Mucosa of descending colon (tissue), 3 donors: ENCODE measurements at places on chromosomes 5 and 9. TPM values are rescaled to one million over a fixed set of nuclear protein-coding genes. Genes with fewer than 3 reads are reported as not detected.

GRCh38 chr9:81722277-81722676 is 32.9 kb upstream of the TLE1 start:
- no peak for DNase-seq

- no peak for DNase-seq
Measured at GRCh38 chr5:129377504-129377903, 82.6 kb upstream of the ADAMTS19 start.

GRCh38 chr9:106859957-106860720 is 2.8 kb upstream of the ZNF462 start:
- peak; percentile 76 for DNase-seq

DNA sequence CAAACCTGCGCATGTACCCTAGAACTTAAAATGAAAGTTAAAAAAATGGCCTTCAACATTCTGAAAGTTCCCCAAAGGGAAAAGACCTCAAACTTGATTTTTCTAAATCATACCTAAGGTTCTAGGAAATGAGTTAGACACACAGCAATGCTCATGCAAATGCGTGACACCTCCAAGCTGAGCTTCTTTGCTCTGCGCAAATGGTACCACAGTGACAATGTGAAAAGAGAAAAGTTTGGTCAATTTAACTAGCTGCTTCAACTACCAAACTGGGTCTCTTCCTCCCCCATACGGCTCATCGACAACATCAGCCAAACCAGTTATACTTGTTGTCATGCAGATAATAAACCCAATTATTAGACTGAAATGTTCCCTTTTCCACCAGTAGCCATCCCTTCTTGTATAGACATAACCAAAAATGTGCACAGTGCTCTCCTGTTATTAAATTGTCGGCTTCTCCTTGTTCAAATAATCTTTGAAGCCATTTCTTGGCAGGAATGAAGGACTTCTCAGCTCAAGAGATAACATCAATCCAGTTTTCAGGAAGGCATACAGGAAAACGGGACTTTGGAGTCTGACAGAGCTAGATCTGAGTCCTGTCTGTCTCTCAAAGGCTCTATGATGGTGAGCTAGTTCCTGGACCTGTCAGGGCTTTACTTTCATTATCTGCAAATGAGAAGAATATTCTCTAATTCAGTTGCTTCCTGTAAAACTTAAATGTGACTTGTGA is 185.6 kb upstream of the NR3C1 start:
- no peak for DNase-seq

- no peak for DNase-seq
Measured at GRCh38 chr5:39730006-39730405, 305.2 kb upstream of the DAB2 start.

- no peak for DNase-seq
Measured at GRCh38 chr9:69385581-69386033, 60.6 kb downstream of the ENTREP1 start.

DNA sequence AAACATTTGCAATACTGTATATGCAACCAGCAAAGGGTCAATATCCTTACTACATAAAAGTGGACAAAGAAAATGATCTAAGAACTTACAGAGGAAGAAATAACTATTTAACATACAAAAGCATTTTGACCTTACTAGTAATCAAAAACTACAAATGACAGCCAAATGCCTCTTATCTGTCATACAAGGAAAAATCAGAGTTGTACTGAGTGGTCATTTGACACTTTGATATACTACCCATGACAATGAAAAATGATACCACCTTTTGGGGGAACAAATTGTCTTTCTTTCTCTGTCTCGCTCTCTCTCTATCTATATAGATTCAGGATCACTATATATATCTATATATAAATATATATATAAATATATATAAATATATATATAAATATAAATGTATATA is 50.4 kb upstream of the ZSWIM6 start:
- DNase-seq = no peak

Gene SPATA31A3
- not detected for total RNA-seq

Gene NEURL1B
- total RNA-seq = 96.6 TPM

Gene SOWAHA
- 44.5 TPM for total RNA-seq
